ENCODE measurements at places on chromosomes 5 and 9.

DNA sequence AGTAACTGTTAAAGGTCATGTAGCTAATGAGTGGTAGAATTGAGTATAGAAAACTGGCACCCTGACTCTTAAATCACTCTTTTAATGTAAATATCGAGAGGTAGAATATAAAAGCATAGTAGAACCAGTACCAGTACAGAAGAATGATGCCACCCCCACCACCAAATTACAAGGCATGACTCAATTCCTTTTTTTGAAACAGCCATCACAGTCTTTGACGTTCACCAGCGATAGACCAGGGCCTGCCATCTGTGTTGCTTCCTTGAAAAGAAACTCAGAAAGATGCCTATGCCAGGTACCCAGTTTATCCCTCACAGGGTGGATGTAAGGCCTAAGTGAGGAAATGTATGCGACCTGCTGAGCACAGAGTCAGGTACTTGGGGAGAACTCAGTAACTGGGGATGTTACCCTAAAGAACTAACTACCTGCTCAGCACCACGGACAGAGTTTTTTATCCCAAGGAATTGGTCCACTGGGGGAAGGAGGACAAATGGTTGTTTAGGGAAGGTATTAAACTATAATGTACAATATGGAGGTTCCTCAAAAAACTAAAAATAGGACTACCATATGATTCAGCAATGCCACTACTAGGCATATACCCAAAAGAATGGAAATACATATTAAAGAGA lies 116.5 kb downstream of the BRINP1 start:
- DNase-seq = no peak

- peak; percentile 42 for DNase-seq
These were observed 84.7 kb downstream of the CSNK1A1 start for GRCh38 chr5:149466457-149466972.

DNA sequence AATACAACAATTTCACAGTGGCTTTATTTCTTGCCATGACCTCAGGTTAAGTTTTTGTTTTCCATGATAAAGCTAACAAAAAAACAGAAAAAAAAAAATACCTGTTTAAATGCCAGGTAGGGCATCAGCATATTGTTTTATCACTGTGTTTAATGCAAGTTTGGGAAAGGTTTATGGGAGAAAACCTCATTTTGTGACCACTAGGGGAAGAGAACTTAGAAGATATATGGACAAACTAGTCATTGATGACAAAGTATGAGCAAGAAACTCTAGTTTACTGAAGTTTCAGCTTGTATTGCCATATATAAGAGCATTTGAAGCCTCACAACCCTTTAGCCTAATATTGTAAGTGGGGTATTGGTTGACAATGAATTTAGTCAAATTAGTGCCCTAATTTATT lies 1431.4 kb upstream of the CDH18 start:
- DNase-seq = no peak

DNA sequence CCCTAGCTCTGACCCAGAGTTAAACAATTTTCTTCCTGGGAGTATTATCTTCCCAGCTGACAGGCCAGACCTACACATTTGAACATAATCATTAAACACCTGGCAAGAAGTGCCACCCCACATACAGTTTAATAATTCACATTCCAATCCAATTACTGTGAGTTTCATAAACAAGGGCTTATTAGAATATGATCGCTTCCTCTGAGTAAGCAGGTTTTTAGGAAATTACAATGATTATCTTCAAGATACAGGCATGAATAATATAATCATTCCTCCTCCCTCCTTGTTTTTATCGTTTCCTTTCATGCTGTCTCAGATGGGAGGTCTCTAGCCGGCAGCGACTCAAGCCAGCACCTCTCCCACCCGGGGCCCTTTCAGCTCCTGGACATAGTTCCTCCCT lies 15.8 kb upstream of the KIF4B start:
- no peak for DNase-seq

DNA sequence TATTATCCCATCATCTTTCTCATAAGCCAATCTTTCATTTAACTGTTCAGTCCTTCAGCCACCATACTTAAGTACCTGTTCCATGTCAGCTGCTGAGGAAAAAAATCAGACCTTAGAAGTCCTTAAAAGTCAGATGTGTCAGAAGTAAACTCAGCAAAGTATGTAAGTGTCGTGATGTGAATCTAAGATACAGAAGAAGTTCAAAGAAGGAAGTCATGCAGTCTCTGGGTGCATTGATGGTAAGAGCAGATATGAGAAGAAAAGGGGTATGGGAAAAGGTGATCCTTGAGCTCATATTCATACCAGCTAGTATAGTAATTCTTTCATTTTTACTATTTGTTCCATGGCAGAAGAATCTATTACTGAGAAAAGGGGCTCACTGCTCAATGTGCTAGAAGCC lies 259.4 kb upstream of the CD180 start:
- no peak for DNase-seq

DNA sequence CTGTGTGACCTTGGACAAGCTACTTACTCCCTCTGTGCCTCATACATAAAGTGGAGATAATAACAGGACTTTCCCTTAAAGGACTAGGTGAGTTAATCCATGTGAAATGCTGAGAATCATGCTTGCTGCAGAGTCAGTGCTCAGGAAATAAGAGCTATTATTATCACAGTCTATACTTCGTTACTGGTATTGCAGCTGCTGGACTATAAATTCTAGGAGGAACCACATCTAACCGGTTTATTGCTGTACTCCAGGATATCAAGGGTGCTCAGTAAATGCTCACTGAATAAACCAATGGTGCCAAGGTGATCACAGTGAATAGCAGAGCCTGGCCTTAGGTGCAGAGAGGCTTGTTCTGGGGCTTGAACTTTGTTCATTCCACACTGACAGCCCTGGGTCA lies 69.3 kb downstream of the HSPA4 start:
- no peak for DNase-seq

- peak; percentile 49 for DNase-seq
These were observed at the start of gene FNBP1 for GRCh38 chr9:130042885-130043653. FNBP1 (minus strand) TSS chr9:130043189; CDS start chr9:130042975, 214 bp downstream.

- DNase-seq = no peak
These were observed 790 bp upstream of the IARS1 start for GRCh38 chr9:92294297-92294676.

DNA sequence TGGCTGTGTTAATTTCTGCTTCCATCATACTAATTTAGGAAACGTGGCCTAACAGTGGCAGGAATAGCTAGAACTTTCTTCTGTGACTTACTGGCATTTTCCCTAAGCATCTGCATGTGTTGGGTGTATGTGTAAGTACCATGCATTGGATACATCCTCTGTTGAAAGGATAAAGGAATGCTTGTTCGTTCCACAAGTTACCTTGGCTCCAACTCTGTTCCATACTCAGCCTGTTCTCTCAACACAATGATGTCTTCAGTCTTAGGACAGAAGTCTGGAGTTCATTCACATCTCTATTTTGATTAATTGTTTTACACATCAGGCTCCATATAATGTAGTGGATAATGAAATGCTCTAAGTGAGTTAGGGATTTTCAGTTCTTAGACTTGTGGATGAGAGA lies 190.1 kb upstream of the DMRT1 start:
- DNase-seq = no peak

DNA sequence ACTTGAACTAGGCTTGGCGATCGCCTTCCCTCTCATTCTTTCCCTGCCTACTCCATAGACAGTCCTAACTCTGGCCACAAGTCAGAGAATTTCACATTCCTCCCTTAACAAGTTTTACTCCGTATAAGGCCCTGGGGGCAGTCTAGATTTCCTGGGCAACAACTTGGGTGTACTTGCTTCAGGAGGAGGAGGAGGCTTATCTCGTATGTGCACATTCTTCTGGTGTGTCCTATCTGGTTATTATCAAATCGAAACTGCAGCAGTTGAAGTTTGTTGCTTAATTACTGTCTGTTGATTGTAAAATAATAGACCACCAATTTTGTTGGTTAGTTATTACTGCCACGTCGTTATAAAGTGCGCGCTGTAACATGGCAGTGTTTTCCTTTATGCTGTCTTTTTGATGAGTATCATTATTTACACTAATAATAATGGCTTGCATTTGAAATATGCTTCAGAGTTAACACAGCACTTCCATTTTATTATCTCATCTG lies 42.0 kb downstream of the PIP5K1B start:
- DNase-seq = no peak

DNA sequence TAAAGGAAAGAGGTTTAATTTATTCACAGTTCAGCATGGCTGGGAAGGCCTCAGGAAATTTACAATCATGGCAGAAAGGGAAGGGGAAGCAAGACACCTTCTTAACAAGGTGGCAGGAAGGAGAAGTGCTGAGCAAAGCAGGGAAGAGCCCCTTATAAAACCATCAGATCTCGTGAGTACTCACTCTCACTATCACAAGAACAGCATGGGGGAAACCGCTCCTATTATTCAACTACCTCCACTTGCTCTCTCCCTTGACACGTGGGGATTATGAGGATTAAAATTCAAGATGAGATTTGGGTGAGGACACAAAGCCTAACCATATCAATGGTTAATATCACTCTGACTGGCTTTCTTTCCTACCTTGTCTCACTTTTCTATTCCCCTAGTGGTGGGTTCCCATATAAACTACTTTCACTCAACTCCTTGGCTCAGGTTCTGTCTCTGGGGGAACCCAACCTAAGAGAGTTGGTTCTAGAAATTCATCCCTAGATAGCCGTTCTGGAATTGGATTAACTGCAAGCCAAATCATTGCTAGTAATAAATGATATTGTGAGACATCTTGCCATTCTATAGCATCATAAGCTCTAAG lies 749.8 kb upstream of the GRAMD2B start:
- no peak for DNase-seq

DNA sequence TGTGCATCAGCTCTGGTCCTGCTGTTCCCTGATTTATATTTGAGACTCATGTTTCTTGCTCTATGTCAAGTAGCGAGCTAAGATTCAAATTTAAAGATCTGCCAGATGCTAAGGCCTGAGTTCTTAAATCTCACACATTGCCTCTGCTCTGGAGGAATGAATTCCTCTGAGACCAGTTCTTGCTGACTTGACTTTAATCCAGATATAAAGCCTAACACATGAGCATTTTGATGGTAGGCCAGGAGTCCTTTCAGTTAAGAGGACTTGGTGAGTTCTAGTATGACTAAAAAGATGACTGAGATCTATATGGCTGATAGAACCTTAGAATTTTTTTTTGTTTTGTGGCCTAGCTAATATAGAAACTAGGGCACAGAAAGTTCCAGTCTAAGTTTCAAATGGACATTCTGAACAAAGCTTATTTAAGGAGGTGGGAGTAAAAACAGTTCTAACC lies 1.3 kb upstream of the INIP start:
- no peak for DNase-seq

GRCh38 chr9:79639354-79639753 lies 67.6 kb downstream of the TLE4 start:
- DNase-seq = no peak

GRCh38 chr5:87069974-87070608 lies 197.6 kb upstream of the RASA1 start:
- DNase-seq = no peak

DNA sequence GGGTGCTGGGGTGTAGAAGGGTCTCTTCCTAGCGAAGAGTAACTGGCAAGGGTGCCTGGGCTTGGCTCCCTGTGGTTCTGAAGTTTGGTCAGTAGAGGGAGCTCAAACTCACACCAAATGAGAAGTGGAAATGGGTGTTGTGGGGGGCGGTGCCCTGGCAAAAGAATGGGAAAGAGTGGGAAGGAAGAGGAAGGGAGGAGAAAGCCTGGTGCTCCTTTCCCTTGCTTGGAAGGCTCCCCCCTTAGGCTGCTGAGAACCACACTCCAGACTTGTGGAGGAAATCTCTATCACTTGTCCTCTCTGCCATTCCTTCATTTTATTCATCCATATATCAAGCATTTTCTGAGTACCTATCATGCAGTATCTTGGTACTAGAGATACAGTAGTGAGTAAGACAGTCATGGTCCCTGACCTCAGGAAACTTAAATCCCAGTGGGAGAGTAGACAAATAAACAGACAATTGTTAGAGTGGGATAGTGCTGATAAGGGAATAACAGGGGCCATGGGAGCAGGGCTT lies 13.0 kb downstream of the SLC4A9 start:
- peak; percentile 45 for DNase-seq

- DNase-seq = no peak
These were observed 425.3 kb downstream of the CSNK1G3 start for GRCh38 chr5:123937230-123937629.

GRCh38 chr5:124519396-124519795 lies 227.0 kb downstream of the ZNF608 start:
- DNase-seq = no peak

Measured in NCI-H1436 (cell line).